ENCODE measurements at places on chromosomes 3 and 15.

- DNase-seq: no peak
These were observed 36.6 kb downstream of the RFX7 start for GRCh38 chr15:56207092-56207491.

DNA sequence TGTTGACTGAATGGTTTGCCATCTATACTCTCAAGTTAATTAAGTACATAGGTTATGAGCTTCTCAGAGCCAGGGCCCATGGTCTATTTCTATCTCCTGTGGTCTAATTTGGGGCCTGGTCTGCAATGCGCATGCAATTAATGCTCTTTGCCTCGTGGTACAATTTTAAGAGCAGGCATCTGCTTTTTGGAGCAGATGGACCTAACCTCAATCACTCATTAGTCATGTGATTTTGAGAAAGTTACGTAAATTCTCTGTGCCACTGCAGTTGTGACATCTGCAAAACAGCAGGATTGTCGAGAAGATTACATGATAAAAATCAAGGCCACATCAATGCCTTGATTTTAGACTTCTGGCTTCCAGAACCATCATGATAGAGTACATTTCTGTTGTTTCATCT is 543.7 kb upstream of the ADAMTS9 start:
- DNase-seq: no peak

- no peak for DNase-seq
These were observed 1.9 kb downstream of the KBTBD8 start for GRCh38 chr3:67000009-67000408.

DNA sequence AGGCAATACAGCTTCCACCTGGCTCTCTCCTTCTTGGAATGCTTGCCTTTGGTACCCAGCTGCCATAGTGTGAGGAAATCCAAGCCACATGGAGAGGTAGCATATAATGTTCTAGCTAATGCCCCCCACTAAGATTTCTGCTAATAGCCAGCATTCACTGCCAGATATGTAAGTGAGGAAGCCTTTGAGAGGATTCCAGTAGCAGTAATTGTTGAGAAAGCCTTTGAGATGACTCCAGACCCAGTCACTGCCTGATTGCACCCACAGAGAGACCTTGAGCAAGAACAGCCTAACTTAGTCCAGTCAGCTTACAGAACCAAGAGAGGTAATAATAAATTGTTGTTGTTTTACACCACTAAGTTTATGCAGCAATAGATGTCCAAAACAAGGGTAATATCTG is 63.1 kb downstream of the STRIT1 start:
- no peak for DNase-seq

DNA sequence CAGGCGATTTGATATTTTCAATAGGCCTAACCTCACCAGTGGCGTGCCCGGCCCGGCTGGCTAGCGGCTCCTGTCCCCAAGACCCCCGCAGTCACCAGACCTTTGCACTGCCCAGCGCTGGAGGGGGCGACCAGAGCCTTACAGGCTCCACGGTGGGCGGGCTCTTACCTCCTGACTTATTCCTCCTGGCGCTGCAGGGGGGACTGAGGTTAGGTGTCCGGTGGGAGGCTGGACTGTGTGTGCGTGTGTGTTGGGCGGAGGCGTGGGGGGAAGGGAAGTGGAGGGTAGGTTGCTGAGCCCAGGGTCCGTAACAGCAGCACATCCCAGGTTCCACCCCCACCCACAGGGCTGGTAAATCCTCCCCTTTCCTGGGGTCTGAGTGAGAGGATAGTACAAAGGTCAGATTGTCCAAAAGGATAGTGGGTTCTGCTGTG is 27.5 kb upstream of the THRB start:
- DNase-seq: no peak

DNA sequence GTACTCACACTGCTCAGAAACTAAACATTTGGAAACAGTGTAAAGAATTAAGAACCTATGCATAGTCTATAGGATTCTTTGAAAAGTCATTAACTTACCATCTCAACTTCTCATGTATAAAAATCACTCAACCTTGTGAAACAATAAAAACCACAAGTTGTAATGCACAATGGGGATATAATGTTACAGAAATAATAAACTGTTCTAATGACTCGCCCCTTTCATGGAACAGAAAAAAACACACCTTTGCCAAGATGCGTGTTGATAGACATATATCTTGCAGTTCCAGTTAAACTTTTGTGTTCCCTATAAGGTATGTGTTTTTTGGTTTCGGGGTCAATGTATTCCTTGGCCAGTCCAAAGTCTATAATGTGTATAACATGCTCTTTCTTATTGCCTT is 50.8 kb upstream of the PPIB start:
- DNase-seq: no peak

DNA sequence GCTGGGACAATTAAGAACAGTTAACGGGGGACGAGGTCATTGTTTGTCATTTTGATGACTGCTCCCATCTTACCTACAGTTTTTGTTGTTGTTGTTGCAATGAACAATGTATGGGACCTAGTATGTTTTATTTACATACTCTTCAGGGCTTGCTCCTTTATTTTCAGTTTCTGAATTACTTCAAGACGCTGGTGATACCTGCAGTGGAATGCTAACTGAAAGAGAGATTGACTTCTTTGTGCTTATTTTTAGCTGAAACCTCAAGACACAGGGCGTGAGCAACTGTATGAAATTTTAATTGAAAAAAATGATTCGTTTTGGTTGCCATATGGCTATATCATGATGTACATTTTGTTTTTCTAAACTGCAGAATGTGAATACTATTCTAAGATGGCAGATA is 297.9 kb downstream of the EDEM1 start:
- DNase-seq: no peak

DNA sequence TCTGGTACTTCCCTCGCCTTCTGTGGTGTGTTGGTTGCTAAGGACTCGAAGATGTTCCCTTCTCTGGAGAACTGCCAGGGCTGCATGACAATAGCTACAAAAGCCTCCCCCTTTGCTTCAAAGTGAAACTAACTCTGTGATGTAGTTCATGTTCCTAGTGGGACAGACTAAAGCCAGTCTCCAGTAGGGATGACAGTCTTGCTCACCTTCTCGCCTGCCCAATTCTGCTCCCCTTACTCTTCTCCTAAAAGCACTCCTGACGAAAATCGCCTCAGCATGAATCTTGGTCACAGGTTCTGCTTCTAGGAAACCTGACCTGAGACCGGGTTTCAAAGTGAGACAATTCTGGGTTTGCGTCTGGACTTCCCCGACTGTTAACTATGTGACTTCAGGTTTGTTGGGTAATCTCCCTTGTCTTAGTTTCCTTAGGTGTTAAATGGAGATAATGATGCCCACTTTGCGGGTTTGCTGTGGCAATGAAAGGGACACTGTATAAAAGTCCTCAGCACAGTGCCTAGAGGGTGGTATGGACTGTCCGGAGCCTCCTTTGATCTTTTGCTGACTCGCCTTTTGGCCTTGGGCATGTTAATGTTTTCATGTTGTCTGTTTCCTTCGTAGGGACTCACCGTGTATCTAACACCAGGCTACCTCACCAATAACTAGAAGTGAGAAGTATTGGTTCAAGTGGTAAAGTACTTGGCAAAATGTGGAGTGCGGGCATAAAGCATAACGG is 24.9 kb upstream of the THRB start:
- DNase-seq: no peak

- no peak for DNase-seq
These were observed 179.9 kb upstream of the TBL1XR1 start for GRCh38 chr3:177377166-177377565.

DNA sequence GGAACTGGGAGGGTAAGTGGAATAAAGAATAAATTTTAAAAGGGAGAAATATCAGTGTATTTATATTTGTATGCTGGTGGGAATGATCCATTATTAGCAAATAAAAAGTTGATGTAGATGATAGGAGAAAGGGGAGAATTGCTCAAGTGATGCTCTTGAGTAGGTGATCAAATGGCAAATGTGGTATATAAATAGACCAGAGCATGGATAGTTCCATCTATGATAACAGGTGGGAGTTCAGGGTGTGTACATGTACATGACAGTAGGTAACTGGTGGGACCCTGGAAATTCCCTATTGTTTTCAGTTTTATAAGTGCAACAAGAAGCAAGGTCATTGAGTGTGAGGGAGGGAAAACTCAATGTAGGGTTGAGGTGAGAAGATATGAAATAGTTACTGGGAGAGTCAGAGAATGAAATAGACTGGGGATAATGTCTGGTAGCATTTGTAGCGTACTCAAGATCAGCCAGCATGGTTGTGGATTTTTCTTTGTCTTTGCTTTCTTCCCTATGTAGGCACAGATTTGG is 31.3 kb upstream of the EBLN2 start:
- no peak for DNase-seq

GRCh38 chr3:123105201-123106189 is 38.7 kb downstream of the PDIA5 start:
- no peak for DNase-seq

- no peak for DNase-seq
These were observed 137.4 kb downstream of the ATP10A start for GRCh38 chr15:25725758-25726157.

DNA sequence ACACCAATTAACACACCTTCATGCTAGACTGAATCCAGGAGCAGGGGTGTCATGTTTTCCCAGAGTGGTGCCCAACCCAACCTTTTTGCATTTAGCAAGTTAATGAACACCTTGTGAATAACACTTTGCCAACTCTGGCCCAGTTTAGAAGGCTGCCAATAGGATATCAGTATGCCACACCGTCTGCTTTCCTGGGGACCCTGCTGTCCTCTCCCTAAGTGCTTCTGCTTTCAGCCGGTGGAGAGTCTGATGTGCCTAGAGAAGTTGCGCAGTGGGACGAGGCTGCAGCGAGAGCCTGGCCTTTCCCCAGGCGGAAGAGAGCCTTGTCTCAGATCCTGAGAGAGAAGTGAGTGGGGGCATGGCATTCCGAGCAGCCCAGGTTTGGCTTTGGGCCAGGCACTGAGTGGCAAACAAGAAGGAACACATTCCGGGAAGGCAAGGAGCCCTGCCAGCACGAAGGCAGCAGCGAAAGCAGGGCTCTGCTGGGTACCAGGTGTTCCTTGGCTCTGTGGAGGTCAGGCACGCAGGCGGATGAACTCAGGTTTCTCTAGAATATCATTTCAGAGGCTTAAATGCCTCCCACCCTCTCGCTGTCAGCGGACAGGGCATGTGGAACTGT is 36.9 kb downstream of the SENP8 start:
- DNase-seq: no peak

All from fibroblast of skin of left biceps (primary cell).